ENCODE measurements at places on chromosomes 6 and 20.

- no peak for DNase-seq
Observed at GRCh38 chr6:4324746-4325145, 189.4 kb upstream of the ECI2 start.

- DNase-seq, result no peak
Observed at GRCh38 chr6:99471638-99472037, 43.6 kb downstream of the USP45 start.

GRCh38 chr6:142356201-142356883 is 54.5 kb downstream of the ADGRG6 start:
- no peak for DNase-seq

- no peak for DNase-seq
Observed at GRCh38 chr6:167103041-167103891, 19.6 kb upstream of the CCR6 start.

DNA sequence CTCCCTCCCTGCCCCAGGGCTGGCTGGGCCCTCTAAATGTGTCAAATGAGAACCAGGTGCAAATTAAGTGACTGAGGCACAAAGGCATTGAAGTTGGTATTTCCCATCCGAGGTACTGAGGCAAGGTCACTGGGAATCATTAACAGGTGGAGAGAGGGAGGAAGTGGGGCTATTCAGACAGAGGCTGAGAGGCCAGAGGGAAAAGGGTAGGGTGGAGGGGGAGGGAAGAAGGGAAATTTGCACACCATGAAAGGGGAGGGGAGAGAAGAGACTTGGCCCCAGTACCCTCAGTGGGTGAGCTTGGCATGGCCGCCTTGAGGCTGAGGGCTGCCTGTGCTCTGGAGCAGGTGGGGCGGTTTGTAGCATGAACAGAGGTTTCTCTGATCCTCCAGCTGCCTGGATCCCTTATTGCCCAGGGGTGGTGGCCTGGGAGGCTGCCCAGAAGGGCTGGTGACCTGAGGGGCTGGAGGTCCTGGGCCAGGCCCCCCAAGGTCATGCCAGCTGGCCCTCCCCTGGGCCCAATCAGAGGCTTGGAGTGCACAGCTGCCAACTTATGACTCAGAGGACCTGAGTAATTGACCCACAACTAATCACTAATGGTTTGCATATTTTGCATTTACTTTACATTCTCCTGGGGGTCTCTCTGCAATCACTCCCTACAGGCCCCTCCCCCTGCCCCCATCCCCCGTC is 40.3 kb upstream of the ZFAND3 start:
- no peak for DNase-seq

GRCh38 chr6:137724495-137725211 is 142.4 kb upstream of the TNFAIP3 start:
- DNase-seq, result no peak

GRCh38 chr20:48828734-48829460 is 1.1 kb upstream of the PREX1 start:
- no peak for DNase-seq

- no peak for DNase-seq
Observed at GRCh38 chr6:36128073-36128472, 2.2 kb upstream of the MAPK13 start.

GRCh38 chr6:19757036-19757435 is 80.1 kb upstream of the ID4 start:
- DNase-seq, result no peak

DNA sequence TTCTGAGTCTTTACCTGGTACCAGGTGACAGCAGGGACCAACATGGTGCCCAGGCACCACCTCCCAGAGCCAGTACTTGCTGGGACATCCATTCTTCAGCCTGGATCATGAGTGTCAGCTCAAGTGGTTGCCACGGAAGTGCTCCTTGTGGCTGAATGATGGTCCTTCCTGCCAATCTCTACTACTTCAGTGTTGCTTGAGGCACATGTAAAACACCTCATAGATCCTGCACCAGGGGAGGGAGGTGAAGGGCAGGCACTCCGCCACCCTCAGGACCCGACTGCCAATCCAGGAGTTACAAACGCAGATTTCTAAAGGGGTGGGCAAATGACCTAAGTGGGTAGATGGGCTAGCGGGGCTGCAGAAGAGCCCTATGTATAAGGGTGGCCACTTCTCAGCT is 226.0 kb downstream of the PREX1 start:
- DNase-seq, result no peak

DNA sequence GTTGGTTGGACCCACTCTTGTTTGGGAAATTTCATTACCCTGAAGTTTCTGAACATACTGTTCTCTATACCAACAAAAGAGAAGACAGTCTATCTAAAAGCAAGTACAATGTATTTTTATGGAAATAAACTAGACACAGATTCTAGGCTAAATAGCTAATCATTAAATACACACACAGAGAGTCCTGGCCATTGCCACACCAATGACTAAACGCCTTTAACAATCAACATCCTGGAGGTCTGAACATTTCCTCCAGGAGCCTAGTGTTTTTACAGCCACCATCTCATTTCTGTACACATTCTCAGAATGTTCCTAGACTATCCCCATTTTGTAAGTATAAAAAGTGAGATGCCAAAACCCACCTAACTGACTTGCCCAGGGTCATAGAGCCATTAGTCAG is 141.6 kb upstream of the RREB1 start:
- no peak for DNase-seq

GRCh38 chr20:35226884-35227681 is 593 bp downstream of the MMP24 start:
- peak; percentile 48 for DNase-seq

DNA sequence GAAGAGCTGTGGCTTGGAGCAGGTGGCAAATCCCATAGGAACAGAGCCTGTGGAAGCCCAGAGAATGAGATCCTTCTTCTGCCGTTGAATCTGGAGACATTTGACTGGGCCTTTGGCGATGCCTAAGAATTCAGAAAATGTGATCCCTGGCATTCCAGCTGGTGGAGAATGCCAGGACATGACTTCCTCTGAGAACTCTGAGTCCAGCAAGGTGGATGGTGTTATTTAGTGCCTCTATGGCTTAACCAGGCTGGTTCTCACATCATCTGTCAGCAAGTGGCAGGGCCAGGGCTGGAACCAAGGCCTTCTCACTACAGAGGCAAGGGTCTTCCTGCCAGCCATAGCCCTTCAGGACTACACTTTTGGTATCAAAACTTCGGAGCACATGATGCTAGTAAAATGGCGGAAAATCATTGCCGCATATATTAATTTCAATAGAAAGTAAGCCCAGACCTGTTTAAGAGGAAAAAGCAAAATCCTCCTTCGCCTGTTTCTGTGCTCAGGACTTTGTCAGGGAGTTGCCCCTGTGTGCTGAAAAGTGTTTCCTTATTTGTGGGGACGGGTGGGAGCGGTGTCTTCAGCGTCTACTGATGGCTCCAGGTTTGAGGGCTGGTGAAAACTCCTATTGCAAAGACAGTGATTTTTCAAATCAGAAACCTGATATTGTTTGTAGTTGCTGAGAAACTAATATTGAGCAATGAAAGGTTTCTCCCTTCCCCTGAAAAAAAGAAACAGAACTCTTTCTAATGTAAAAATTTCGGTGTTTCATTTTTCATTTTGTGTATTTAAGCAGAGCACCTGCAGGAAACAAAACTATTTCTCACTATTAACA is 23.9 kb downstream of the DUSP22 start:
- DNase-seq, result no peak

DNA sequence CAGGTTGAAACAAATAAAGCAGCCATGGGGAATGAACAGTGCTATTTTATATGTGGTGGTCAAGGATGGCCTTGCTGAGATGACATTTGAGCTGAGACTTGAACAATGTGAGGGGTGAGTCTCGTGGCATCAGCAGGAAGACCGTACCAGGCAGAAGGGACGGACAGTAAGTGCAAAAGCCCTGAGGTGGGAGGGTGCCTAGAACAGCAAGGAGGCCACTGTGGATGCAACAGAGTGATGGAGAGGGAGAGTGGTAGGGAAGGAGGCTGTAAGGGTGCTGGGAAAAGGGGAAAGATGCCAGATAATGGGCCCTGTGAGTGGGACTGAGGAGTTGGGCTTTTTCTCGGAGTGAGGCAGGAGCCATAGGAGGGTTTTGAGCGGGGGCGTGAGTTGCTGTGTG is 11.5 kb downstream of the KCNB1 start:
- no peak for DNase-seq

DNA sequence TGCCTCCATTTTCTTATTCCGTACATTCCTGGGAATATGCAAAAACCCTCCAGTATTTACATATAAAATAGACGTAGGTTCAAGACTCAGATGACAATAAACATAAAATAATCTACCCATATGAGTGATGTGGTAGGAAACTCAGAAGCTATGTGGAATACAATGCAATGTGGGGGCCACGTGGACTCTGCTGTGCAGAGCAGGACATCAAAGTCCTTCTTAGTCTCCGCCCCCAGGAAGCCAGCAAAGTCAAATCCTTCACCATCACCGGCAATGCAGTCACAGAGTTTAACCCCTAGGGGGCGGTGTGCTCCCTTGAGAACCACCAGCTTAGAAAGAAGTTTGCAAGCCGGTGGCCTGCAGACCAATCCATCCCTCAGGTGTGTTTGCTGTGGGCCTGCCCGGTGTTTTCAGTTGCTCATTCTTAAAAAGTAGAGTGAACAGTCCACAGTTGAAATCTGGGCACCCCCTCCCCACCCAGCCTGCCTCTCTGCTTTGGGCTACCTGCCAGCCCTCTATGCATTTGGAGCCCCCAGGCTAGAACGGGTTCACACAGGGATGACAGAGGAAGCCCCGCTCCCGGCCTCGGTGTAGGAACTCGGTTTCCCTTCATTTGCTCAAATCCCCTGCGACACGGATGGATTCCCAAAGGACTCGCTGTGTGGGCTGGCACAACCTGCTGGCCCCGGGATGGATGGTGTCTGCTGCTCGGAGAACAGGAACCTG is 59.9 kb downstream of the SULF2 start:
- peak; percentile 71 for DNase-seq

DNA sequence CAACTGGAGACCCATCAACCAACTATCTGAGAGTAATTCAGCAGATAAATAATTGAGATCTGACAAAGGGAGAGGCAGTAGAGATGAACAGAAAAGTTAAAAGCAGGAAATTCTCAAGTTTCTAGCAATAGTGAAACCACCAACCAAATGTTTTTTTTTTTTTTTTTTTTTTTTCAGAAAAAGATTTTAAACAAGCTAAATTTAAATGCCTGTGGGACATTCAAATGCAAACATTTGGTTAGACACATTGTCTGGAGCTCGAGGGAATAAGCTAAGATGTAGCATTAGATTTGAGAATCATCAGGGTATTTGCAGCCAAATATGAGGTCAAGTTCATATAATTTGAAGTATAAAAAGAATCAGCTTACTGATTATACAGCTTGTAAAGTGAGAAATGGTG is 16.4 kb downstream of the RANBP9 start:
- DNase-seq, result no peak

GRCh38 chr6:53546281-53546680 is 1.4 kb upstream of the GCLC start:
- DNase-seq, result no peak

DNA sequence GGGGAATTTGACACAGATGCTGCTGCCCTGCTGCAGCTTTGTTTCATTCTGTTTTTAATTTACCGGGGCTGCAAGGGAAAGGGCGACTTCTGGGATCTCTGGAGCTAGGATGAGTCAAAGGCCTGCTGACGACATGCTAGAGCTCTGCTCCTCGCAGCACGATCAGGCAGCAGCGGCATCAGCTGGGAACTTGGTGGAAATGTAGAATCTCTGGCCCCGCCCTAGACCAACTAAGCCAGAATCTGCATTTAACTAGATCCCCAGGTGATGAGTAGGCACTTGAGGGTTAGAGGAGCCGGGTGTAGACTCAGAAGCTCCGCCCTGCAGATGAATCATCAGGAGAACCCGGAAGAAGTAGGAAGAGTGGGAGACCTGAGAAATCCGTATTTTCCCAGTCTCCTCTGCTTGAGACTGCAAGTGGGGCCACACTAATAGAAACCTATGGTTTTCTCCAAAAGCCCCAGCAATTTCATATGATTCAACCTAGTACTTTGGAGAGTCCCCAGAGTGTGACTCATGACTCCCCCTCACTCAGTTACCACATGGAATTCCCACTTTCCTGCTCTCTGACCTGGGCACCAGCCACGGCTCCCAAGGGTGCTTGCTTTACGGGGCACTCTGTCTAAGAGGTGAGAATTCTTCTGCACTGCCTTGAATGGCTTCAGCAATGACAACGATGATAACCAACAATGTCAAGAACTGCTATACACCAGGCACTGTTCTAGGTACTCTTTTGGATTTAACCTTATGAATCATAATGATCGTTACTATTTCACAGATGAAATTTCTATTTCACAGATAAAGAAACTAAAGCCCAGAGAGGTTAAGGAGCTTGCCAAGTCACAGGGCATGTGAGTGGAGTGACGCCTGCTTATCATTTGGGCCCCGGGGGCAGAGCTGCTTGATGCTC is 18.1 kb downstream of the TUBB2B start:
- no peak for DNase-seq

DNA sequence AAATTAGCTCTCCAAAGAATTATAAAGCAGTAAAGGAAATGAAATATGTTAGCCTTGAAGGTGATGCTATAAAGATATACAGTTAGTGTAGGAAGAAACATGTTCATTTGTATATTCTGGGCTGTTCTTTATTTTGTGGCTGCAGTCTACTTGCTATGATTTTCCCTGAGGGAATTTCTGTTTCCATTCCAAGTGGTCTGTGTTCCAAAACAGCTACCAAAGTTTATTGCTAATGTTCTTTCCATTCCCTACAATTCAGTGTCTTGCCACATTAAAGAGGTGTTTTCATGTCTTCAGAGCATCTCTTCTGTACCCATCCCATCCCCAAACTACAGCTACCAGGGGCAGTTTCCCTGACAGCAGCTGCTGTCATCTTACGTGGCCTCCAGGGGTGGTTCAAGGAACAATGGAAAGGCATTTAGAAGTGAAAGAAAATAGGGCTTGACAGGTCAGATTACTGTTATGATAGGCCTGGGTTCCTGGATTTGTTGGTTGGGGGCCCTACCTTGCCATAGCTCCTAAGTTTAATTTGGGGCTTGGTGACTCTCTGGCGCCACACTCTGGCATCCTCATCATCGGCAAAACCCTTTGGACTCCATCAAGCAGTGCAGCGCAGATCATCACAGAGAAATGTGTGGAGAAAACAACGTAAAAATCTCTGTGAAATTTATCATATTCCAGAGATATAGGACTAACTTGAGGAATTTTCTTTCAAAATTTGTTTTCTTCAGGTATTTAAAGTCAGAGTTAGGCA is 33.8 kb upstream of the AIG1 start:
- DNase-seq, result peak; percentile 25

- no peak for DNase-seq
Observed at GRCh38 chr20:37346535-37347346, 801 bp downstream of the SRC start.

DNA sequence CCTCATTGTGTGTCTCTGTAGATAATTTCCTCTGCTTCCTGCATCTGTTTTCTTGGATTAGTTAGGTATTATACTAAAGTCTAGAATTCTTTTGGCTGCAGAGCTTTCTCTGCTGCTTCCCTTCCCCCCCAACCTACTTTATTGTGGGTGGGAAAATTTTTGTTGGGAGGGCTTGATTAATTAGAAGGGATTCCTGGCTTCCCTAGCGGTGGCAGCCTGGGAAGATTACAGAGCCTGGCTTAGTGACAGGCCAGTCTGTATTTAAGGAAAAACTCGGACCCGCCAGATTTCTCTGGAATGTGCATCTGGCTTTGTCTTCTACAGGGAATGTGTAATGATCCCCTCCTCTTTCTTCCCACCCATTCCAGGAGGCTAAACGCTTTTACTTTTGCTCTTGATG is 31.2 kb downstream of the SLX4IP start:
- DNase-seq, result no peak

Measured in stimulated activated CD4-positive, alpha-beta T cell treated with anti-CD3 and anti-CD28 coated beads, Interleukin-4, amount 100 ng/mL, for 48 hours (primary cell).